ENCODE measurements at places on chromosomes 3 and 15.

DNA sequence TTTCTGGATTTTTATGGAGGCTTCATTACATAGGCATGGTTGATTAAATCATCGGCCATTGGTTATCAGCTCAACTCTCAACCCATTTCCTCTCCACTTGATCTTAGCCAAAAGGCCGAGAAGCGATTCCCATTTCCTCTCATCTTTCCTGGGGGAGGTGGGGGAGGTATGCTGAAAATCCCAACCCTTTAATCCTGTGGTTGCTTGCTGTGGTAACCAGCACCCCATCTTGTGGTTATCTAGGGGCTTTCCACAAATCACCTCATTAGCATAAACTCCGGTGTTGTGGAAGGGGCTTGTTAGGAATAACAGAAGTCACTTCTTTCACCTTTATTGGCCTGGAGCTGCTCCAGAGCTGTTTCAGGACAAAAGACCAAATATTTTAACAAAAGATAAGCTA is 20.9 kb downstream of the PDE8A start:
- no peak for DNase-seq

DNA sequence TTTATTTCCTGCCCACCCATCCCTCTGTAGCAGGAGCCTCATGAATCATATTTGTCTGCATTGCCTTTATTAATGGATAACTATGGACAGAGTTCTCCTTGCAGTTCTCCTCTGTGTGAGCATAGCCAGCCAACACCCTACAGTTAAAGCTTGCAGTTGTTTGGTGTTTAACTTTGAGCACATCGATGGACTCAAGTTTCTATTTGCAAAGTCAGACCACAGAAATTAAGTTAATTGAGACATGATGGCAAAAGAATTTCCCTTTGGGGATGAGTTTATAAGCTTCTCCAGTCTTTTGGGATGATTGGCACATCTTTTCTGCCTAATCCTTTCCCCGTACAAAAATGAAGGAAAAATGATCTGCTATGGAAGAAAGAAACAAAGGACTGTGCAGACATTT is 398.9 kb upstream of the THBS1 start:
- DNase-seq, result peak; percentile 67

GRCh38 chr15:71228403-71228802 is 113.1 kb downstream of the THSD4 start:
- no peak for DNase-seq

- DNase-seq, result peak; percentile 49
Measured at GRCh38 chr15:62138124-62138523, 27.0 kb downstream of the C2CD4B start.

Measured in ACHN (cell line).